Glutamatergic neuron (in vitro differentiated cells): ENCODE measurements at places on chromosomes 2 and 18. TPM values are rescaled to one million over a fixed set of nuclear protein-coding genes. Genes with fewer than 3 reads are reported as not detected.

GRCh38 chr2:184679219-184680018, 81.1 kb downstream of the ZNF804A start:
- peak overlapping the region; percentile 12 for H3K4me3 ChIP-seq
- no peaks in the 10 kb centered on the region for H3K27me3 ChIP-seq

DNA sequence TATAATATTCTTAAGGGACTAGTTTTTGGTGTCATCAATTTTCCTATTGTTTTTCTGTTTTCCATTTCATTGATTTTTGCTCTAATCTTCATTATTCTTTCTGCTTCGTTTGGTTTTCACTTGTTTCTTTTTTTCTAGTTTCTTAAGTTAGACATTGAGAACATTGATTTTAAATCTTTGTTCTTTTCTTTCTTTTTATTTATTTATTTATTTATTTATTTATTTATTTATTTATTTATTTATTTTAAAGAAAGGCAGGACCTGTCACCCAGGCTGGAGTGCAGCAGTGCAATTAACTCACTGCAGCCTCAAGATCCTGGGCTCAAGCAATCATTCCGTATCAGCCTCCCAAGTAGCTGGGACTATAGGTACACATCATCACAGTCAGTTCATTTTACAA, 7.0 kb upstream of the FMNL2 start:
- no peak overlapping the region for H3K4me3 ChIP-seq
- no peak overlapping the region for H3K27ac ChIP-seq
- H3K36me3 ChIP-seq, result no peaks in the 10 kb centered on the region
- H3K27me3 ChIP-seq, result no peaks in the 10 kb centered on the region

DNA sequence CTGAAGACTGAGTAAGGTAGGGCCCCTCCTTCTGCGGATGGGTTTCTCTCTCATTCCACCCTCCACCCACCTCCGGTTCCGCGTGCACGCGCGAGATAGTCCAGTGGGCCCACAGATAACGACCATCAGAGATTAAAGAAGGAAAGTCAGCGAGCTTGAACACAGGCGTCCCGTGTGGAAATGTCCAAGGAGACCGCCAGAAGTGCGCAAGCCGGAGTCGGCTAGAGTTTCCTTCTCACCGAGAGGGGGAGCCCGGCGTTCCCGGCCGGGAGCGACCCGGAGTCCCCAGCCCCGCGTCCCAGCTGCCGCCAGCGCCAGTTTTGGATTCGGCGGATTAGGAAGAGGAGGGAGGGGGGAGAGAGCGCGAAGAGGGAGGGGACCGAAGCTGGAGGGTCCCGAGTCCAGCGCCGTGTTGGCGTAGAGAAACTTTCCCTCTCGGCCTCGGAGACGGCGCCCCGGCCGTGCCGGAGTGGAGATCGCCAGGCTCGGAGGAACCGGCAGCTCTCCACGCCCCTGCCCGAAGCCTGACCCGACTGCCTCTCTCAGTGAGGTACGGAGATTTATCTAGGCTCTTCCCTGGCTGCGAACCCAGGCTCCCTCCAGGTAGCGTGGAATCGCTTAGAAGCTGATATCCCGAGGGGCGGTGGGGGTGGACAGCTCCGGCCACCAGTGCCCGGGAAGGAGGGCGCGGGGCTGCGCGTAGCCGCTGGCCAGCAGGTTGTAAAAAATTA, at the start of gene GULP1:
GULP1 (plus strand) TSS at position 258 of the 731 bp plus-strand sequence. CDS start 185,829 bp downstream, outside the sequence.
- peak within 1 kb of the TSS; percentile 98 for H3K4me3 ChIP-seq
- H3K27ac ChIP-seq, result peak within 1 kb of the TSS; percentile 86
- H3K4me1 ChIP-seq, result peaks cover 22% of the 10 kb centered on the region
- no peaks in the 10 kb centered on the region for H3K36me3 ChIP-seq

GRCh38 chr2:63984606-63985359, 34.4 kb downstream of the VPS54 start:
- no peak overlapping the region for H3K27ac ChIP-seq
- no peak for DNase-seq

- peaks cover 5% of the 10 kb centered on the region for H3K27me3 ChIP-seq
- H3K27ac ChIP-seq, result no peak overlapping the region
- H3K4me3 ChIP-seq, result no peak overlapping the region
Observed at GRCh38 chr18:13366962-13367892, 148.7 kb downstream of the LDLRAD4 start.

DNA sequence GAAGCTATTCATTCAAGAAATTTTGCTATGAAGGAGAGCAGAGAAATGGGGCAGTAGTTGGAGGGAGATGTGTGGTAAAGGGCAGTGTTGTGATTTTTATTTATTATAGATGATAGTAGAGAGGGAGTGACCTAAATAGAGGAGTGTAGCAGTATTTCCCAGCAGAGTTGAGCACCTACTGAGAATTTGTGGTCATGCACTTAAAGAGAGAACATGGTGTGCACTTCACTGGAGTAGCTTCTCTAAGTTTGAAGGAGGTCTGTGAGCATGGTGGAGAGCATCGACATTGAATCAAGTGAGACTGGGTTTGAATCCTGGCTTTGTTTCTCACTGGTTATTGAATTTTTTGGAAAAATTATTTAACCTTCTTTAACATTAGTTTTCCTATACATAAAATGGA, 129.2 kb downstream of the AQP4 start:
- H3K4me3 ChIP-seq, result no peak overlapping the region
- peaks cover 5% of the 10 kb centered on the region for H3K36me3 ChIP-seq
- no peaks in the 10 kb centered on the region for H3K27me3 ChIP-seq
- no peak overlapping the region for H3K27ac ChIP-seq
- H3K4me1 ChIP-seq, result no peaks in the 10 kb centered on the region
- no peak for DNase-seq

GRCh38 chr2:66306483-66306882, 128.4 kb upstream of the MEIS1 start:
- peaks cover 13% of the 10 kb centered on the region for H3K27me3 ChIP-seq
- DNase-seq, result no peak
- no peak overlapping the region for H3K4me3 ChIP-seq
- H3K27ac ChIP-seq, result peak overlapping the region; percentile 88

CIB4 gene
- total RNA-seq, result not detected
